ENCODE measurements at places on chromosomes 3 and 15.

DNA sequence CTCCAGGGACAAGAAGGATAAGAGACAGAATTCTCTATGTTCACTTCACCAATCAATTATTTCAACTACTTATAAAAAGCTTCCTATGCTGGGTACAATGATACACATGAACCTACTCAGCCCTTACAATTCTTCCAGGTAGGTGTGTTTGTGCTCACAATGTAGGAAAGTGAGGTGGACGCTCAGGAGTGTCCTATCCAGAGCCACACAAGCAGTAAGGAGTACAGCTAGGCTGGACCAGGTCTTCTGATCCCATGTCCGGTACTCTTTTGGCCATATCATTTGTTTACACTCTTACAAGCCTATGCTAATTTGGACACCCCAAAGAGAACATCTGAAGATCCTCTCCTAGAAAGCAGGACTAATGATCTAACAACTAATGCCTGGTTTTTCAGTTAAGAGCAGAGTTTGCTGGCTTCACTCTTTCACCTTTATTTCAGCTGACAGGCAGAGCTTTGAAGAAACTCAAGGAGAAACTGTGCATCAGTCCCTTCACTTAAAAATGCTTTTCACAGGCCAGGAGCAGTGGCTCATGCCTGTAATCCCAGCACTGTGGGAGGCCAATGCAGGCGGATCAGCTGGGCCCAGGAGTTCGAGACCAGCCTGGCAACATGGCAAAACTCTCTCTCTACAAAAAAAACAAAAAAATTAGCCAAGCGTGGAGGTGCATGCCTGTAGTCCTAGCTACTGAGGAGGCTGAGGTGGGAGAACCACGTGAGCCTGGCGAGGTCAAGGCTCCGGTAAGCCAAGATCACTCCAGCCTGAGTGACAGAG is 27.5 kb downstream of the IGF2BP2 start:
- DNase-seq = no peak

- no peak for DNase-seq
Measured at GRCh38 chr3:42022355-42022754, 60.5 kb upstream of the ULK4 start.

GRCh38 chr15:91231703-91232102 is 131.6 kb downstream of the SV2B start:
- DNase-seq = no peak

DNA sequence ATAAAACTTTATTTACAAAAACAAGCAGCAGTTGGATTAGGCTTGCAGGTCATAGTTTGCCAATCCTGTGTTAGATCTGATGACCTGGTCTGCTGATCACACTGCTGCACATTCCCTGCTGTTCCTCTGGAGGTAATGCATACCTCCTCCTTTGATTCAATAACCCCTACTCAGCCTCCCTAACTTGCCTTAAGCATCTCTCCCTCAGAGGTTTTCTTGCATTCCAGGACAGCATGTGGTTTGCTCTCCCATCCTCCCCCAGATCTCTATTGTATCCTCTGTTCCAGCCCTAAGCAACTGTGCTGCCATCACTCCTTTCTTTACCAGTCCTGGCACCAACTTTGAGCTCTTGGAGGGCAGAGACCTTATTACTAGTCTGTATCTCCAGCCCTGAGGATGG is 63.4 kb downstream of the CACNA2D3 start:
- no peak for DNase-seq

- no peak for DNase-seq
Measured at GRCh38 chr15:57012556-57012955, 94.1 kb downstream of the TCF12 start.

- no peak for DNase-seq
Measured at GRCh38 chr3:88152841-88153240, 3.1 kb downstream of the C3orf38 start.

DNA sequence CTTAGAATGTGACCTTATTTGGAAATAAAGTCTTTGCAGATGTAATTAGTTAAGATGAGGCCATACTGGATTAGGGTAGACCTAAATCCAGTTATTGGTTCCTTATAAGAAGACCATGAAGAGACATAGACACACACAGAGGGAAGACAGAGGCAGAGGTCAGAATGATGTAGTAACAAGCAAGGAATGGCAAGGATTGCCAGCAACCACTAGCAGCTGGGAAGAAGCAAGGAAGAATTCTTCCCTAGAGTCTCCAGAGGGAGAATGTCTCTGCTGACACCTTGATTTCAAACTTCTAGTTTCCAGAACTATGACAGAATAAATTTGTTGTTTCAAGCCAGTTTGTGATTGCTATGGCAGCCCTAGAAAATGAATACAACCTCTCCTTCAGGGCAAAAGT is 116.7 kb downstream of the WDR76 start:
- DNase-seq = no peak

DNA sequence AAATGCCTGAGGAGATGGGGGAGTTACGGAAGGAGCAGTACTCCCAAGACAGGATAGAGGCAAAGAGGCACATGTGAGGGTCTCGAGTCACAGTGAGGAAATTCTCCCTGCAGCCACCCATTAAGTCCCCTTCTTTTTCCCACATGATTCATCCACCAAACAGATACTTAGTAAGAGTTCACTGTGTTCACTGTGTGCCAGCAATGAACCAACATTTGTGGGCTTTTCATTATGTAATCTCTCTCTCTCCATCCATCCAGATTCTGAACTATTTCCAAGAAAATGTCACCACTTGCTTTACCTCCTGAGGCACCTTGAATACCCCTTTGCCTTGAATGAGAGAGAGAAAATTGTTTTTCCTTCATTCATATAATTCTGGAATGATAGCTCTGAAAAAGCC is 24.6 kb upstream of the LRRFIP2 start:
- DNase-seq = no peak

DNA sequence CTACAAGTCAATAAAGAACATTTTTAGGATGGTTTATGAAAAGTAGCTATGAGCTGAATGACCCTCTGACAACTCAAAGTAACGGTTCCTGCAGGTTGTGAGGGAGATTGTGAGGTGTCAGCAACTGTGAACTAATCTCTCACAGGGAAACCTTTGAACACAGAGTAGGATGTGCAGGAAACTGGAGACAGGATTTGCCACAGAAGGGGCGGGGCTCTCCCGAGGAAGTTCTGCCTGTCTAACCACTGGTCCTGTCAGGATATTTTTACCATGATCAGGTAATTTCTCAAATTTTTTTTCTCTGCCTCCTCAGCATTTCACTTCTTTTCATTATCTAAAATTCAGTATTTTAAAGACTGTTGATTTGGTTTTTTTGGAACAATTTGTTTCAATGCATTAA is 33.3 kb downstream of the LEO1 start:
- DNase-seq = no peak

Measured in CD4-positive, alpha-beta T cell treated with Interleukin-12 subunit alpha and Interleukin-12 subunit beta, for 1 hour (primary cell).